ENCODE measurements at places on chromosomes 3 and 15.

DNA sequence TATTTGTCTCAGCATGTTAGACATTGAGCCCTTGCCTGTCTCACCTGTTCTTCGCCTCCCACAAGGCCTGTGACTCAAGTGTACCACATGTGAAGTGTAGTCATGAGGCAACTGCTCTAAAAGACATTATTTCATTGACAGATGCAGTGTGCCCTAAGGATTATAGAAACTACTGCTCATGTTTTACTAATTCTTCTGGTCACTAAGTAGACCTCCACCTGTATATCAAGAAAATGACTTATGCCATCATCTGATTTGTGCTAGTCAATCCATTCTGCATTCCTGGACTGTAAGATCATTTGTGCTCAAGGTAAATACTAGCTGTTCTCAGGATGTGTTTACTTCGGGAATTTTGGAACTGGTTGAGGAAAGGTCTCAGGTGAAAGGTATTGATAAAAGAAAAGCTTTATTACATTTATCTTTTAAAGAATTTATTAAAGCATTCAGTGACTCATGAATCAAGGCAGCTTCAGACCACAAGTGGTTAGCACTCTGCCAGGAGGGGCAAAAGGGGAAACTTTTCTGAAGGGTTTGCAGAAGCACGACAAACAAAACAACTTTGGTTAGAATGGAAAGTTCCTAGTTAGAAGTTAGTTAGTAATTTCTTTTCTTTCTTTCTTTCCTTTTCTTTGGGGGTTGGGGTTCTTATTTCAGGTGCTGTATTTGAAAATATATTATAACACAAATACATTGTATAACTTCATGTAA lies 465.3 kb upstream of the CBLB start:
- no peak for DNase-seq

DNA sequence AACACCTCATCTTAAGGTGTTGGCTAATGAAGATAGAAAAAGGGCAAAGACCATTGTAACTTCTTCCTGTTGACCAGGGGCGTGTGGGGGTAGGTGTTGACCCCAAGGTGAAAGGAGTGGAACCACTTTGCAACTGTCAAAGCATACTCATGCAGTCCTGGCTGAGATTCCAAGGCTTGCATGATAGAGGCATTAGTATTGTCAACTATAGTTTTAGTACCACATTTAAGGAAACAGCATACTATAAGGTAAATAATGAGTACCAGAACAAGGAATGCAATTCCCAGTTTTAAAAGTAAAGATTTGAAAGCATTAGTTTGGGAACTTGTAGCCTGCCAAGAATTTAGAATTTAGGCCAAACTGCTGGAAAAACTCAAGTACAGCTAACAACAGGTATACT lies 27.8 kb upstream of the ADGRG7 start:
- DNase-seq, result no peak

- no peak for DNase-seq
Measured at GRCh38 chr15:32778391-32779176, 60.8 kb downstream of the GREM1 start.

DNA sequence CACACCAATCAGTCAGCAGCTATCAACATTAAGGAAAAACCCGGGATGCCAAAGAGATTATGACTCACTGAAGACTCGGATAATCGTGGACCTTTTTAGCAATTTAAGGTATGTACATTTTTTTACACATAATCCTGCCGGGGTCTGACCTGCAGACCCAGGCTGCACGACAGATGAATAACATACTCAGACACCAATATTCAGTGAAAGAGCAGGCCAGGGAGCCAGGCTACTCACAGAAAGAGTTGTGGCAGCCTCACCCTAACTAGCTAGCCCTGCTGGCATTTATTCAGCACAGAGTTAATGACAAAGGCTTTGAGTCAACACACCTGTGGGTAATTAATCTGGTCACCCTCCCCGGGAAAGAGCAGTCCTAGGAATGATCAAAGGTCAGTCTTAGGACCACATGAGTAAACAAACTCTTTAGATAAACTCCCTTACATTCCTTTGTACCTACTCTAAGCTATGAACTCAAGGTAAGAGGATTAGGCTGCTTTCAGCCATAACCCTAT lies 727.5 kb downstream of the TBL1XR1 start:
- DNase-seq, result no peak

DNA sequence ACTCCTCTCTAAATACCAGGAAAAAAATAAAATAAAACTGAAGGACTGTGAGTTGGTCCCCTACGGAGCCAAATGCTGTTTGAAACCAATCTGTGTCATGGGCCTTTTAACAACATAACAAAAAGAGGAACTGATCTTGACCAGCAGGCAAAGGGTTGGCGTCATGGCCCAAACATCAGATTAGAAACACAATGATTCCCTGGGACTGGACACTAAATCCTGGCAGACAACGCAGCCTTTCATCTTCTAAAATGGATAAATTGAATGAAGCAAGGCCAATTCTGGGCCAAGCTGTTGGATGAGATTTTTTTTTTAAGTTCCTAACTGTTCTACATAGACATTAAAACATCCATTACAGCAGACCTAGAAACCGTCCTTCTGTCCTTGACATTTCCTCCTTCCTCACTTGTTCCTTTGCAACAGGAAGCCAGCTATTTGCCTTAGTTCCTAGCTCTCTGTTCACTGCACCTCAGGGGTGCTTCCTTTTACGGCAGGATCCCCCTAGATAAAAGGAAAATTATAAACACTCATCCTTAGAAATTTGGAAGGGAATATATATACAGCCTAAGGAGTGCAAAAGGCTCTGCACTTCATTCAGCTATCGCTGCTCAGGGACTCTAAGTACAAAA lies 21.6 kb upstream of the TAFA4 start:
- no peak for DNase-seq
